ENCODE measurements at places on chromosomes 3 and 15.

- no peak for DNase-seq
These were observed 13.8 kb upstream of the POLR2M start for GRCh38 chr15:57692709-57693108.

- DNase-seq: no peak
These were observed 38.3 kb upstream of the IQCF6 start for GRCh38 chr3:51817375-51817774.

DNA sequence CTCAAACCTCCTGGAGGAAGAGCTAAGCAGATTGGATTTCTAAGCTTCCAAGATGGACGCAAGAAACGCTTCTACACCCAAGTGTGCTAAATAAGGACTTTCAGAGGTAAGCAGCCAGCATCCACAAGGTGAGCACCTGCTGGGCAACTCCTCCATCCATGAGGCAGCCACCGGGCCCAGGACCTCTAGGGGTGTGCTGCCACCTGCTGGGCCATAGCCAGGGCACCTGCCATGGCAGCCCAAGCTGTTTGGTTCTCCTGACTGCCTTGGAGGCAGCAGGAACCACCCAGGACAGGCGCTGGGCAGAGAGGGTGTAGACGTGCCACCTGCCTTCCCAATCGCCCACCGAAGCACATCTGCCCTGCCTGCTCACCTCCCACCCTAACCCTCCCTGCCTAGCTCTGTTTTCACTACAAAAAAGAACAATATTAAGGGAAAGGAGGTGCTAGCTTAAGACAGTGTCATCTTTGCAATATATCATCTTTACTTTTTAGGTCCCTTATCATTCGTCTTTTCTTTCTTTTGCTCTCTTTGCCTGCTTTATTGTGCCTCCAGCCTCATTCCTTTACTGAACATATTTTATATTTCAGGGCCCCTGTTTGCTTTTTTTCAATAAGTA, 12.9 kb downstream of the C15orf62 start:
- no peak for DNase-seq

DNA sequence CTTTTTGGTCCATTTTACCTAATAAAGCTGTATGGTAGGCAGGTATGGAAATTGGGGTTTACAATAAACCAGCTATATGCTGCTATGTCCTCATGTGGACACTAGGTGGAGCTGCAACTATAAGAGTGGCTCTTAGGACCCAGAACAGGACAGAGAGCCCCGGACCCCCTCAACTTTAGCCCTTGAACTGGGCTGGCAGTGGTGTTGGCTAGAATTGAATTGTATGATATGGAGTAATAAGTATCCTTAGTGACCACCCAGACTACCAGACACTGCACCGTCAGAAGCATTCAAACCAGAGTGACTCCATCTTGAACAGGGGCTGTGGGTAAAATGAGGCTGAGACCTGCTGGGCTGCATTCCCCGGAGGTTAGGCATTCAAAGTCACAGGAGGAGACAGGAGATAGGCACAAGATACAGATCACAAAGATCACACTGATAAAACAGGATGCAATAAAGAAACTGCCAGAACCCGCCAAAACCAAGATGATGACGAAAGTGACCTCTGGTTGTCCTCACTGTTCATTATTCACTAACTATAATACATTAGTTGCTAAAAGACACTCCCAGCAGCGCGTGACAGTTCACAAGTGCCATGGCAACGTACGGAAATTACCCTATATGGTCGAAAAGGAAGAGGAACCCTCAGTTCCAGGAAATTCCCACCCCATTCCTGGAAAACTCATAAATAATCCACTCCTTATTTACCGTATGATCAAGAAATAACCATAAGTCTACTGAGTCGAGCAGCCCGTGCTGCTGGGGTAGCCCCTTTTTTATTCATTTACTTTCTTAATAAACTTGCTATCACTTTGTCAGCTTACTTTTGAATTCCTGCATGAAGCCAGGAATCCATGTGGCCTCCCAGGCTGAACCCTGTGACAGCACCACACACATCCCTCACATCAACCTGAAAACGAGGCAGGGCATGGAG, 68.7 kb upstream of the BLM start:
- DNase-seq: peak; percentile 51

DNA sequence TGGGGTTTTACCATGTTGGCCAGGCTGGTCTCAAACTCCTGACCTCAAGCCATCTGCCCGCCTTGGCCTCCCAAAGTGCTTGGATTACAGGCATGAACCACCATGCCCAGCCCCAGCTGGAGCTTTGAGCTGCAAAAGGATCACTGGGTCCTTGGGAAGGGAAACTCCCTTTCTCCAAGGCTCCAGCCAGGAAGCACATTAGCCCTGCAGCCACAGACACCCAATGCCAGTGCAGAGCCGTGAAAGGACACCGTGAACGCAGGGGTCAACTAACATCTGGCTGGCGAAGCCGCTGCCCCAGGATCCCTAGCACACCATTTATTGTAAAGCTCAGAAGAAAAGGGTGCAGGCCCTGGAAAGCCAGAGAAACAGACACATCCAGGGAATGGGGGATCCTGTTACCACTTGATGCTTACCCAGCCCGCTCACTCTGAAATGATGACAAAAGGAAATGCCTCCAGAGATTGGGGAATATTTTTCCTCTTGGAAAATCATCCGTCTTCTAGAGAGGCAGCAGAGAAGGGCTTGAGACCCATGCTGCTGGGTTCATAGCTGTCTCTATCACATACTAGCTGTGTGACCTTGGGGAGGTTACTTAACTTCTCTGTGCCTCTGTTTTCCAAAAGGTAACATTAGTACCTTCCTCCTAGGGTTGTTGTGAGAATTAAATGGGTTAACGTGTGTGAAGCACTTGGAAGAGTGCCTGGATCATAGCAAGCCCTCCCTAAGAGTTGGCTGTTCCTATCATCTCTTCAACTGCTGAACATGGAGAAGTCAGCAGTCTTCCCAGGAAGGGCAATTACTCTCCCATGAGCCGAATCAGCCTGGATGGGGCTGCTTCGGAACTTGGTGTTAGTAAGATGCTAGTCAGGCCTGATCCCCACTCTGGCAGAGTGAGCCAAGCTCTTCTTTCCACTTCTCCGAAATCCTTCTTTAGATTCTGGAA, 40.8 kb downstream of the LMCD1 start:
- no peak for DNase-seq

DNA sequence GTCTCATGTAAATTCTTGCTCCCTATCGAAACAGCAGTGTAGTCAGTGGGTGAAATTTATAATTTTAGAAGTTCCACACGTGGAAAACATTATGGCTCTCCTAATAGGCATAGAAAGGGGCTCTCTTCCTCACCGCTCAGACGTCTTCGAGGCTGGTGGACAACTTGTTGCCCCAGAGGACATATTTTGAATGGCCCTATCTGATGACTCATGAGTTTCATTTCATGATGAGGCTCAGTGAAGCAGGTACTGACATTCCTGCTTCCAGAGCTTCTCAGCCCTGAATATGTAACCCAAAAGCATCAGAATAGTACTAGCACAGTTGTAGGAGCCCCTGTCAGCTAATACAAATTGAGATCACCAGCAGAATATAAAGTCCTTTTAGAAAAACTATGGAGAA, 117.9 kb downstream of the HERC1 start:
- no peak for DNase-seq

GRCh38 chr3:58321791-58322190, 10.9 kb upstream of the PXK start:
- no peak for DNase-seq

- no peak for DNase-seq
These were observed 60.2 kb upstream of the FAM174B start for GRCh38 chr15:92715758-92716157.

- no peak for DNase-seq
These were observed 12.8 kb upstream of the CSRNP1 start for GRCh38 chr3:39166134-39166710.

GRCh38 chr15:51279391-51279790, 59.0 kb downstream of the CYP19A1 start:
- no peak for DNase-seq

DNA sequence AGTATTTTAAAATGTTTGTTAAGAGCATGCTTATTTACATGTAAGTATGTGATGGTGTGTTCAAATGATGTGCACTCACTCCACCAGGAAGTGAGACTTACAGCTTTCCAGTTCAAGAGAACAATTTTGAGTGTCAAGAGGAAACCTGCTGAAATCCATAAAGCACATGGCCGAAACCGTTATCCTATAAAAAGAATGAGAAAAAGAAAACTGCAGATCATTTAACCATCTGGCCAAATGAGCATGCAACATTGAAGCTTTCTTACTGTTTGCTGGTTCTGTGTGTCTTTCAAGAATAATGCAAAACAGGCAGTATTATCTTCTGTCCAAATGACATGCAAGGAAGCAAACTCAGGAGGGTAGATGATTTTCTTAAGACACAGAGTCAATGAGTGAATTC, 26.3 kb downstream of the GABRR3 start:
- DNase-seq: no peak

DNA sequence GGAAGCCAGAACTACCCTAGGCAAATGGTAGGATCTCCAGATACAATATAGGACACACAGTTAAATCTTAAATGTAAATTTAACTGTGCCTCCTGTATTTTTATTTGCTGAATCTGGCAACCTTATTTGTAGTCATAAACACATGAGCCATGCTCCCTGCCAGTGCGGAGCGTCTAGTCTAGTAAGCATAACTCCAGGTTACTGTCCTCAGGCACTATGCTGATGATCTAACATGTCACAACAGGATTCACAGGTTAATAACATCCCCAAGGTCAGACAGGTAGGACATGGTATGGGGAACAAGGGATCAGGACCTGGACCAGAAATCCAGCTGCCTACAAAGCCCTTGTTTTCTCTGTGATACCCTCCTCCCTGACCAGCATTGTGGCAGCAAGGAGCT, 305.1 kb downstream of the CACNA2D3 start:
- no peak for DNase-seq

DNA sequence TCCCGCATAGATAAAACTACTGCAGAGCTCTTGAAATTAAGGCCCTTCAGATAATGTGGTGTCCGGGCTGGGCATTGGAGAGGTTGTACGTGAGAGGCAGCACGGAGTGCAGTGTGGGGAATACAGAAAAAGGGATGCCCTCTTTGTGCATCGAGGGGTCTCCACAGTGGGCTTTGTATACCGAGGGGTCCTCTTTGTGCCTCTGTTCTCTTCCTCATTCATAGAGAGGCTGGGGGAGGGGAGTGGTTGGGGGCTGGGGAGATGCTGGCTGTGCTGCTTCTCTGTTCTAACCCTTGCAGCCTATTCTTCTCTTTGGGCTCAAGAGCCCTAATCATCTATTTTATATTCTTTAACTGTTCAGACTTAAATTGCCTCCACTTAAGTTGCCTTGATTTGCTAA, 74.3 kb upstream of the NDN start:
- DNase-seq: no peak

DNA sequence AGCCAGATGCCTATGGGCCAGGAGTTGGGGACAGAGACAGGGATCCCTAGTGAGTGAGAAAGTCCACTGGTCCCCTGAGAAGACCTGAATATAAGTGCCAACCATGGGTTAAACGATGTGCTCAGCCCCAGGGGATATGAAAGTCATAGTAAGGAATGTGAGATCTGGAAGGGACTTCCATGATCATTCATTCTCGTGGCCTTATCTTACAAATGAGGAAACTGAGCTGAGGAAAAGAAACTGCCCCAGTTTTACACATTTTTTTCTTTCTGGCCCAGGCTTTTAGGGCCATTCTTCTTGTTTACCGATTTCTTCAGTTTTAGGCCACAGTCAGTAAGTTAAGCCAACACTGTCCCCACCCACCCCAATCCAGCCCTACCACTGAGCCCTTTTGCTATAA, 11.1 kb downstream of the CD80 start:
- DNase-seq: no peak

GRCh38 chr15:74320352-74321247, 46.8 kb downstream of the CYP11A1 start:
- peak; percentile 64 for DNase-seq

DNA sequence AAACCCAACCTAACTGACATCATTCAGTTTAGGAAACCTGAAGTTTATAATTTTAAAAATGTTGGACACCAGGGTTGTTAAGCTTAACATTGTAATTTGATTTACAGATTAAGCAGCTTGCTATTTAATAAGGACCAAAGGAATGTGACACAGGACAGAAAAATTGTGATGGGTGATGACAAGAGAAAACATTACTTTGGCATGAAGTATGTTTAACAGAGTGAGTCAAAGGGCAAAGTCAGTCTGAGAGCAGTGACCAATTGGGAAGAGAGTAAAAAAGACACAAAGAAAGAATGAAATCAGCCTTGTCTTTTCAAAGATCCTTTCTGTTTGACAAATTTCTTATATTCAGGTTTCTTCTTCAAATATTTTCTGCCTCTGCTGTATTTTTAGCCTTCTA, 1301.6 kb downstream of the SI start:
- no peak for DNase-seq

DNA sequence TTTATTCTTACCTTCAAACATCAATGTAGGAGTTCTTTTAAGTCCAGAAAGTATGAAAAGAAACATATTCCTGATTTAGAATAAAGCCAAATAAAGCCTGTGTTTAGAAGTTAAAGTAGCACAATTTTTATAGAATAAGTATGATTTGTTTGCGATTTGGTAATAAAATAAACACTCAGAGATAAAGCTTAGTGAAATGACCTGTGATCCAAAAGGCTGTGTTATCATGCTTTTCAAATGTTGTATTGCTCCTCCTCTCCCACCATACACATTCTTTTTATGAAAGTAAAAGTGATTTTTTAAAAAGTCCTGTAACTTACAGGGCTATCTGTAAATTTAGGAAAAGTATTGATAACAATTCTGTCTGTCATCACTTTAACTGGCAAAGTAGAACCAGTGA, 138.6 kb upstream of the CGNL1 start:
- no peak for DNase-seq

GRCh38 chr15:65411465-65412071, 11.2 kb downstream of the IGDCC4 start:
- DNase-seq: no peak

- no peak for DNase-seq
These were observed 78.3 kb downstream of the LRRK1 start for GRCh38 chr15:100997442-100997841.

GRCh38 chr3:51024121-51024520, 349.4 kb downstream of the DOCK3 start:
- no peak for DNase-seq
